ENCODE measurements at places on chromosomes 13 and 19.

GRCh38 chr13:110593430-110594130 lies 21.8 kb upstream of the NAXD start:
- DNase-seq: no peak

GRCh38 chr19:13226983-13227382 lies 76.8 kb downstream of the IER2 start:
- DNase-seq: no peak

- no peak for DNase-seq
Measured at GRCh38 chr13:20077086-20077485, 83.8 kb downstream of the GJA3 start.

- DNase-seq: no peak
Measured at GRCh38 chr13:97978651-97979050, 25.2 kb downstream of the IPO5 start.

- DNase-seq: no peak
Measured at GRCh38 chr13:29709407-29710069, 114.0 kb upstream of the SLC7A1 start.

- no peak for DNase-seq
Measured at GRCh38 chr19:54576411-54576976, 2.9 kb downstream of the LILRA2 start.

GRCh38 chr19:5290336-5291262 lies 50.0 kb downstream of the PTPRS start:
- no peak for DNase-seq

DNA sequence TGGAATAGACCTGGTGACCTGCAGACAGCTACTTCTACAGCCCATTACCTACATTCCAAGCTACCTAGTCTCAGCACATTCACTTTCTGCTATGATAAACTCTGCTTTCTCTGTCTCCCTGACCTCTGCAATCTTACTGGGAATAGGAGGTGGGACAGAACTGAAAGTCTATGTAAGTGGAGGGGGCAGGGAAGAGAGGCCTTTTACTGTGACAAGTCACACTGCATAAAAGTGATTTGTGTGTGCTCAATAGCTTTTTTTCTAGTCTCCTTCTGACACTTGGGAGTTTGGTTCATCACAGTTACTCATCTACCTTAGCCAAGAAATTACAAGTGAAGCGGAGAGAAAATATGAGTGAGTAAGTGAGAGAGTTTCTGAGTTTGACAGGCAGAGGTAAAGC lies 322.4 kb downstream of the OLFM4 start:
- DNase-seq: no peak

DNA sequence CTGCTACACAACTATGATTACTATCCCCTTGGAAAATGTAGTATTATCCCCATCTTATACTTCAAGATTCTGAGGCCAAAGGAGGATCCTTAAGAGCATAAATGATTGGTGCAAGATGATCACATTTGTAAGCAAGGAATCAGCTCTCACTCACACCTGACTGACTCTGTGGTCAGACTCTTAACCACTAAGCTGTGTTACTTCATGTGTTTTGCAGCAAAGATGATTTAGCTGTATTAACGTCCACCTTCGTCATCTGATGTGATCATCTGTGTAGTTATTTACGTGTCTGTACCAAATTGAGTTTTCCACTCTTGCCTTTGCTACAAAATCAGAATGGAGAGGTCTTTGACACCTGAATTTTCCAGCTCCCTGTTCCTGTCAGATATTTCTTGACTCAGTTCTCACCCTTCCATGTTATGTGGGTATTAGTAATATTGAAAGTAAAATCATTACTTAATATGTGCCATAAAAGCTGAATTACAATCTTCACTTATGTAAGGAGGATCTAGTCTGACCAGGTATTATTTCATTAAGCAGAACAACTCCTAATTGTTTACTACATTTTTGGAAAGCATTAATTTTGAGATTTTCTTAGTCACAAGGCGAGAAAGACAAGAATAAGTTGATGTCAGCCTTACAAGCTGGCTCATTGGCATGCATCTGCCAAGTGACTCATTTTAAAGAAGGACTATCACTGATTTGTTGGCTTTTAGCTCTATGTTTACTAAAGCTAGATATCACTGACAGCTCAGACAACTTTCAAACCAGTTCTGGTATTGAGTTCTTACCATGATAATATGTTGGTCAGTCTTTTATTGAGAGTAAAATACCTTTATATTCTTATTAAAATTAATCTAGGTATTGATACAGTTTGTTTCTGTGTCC lies 1279.8 kb upstream of the PCDH9 start:
- DNase-seq: no peak

DNA sequence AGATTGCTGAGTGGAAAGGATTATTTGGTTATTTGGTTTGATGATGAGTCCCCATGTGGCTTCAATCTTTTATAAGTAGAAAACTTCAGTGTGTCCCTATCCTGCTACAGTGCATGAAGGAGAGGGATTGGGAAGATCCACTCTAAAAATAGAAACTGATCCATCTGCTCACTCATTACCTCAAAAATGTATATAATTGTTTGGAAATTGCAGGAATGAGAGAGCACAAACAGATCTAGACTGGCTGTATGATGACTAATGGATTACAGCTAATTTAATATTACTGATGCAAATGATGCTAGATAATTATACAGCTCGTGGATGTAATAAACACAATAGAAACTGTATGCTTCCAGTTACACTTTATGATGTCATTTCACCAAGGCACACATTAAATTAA lies 625.3 kb upstream of the PRR20A start:
- no peak for DNase-seq

DNA sequence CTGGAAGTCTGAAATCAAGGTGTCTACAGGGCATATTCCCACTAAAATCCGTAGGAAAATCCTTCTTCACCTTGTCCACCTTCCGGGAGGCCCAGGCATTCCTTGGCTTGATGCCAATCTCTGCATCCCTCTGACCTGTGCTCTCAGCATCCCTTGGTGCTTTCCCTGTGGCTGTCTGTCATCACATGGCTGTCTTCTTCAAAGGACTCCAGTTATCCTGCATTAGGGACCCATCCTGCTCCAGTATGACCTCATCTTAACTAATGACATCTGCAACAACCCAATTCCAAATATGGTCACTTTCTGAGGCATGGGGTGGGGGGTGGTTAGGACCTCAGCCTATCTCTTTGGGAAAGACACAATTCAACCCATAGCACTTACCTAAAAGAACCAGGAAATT lies 423.8 kb downstream of the IRS2 start:
- no peak for DNase-seq

DNA sequence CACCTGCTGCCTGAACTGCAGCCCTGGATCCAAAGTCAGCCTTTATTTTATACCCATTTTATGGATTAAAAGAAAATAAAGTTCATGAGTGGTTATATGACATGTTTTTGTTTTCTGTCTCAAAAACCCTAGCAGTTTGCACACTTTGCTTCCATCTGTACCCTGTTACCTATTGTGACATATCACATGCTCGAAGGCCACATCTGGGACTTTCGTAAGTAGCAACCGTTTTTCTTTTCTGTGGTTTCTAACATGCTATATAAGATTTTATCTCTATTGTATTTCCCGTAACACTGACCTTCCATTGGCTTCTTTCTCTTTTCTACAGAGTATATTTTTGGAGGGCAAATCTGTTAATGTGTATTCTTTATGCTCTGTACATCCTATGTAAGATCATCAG lies 1007.2 kb downstream of the PCDH9 start:
- no peak for DNase-seq

- no peak for DNase-seq
Measured at GRCh38 chr19:5003781-5004180, 34.9 kb downstream of the KDM4B start.

GRCh38 chr13:34076319-34076718 lies 258.4 kb downstream of the RFC3 start:
- no peak for DNase-seq

DNA sequence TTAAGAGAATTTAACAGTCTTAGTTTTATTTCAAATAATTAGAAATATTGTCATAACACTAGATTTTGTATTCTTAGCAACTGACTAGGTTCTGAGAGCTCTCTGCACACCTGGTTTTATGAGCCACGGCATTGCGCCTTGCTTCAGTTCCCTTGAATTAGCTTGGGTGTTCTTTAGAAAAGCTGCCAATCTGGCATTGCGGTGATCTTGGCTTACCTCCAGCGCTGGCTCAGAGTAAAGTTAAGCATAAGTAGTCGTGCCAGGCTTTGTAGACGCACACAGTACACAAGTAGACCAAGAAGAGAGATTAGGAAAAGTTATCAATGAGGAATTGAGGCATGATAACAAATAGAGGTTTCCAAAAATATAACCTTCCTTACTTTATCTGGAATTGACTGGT lies 45.7 kb downstream of the TPP2 start:
- DNase-seq: no peak

- no peak for DNase-seq
Measured at GRCh38 chr13:88071371-88071770, 400.2 kb downstream of the SLITRK5 start.

DNA sequence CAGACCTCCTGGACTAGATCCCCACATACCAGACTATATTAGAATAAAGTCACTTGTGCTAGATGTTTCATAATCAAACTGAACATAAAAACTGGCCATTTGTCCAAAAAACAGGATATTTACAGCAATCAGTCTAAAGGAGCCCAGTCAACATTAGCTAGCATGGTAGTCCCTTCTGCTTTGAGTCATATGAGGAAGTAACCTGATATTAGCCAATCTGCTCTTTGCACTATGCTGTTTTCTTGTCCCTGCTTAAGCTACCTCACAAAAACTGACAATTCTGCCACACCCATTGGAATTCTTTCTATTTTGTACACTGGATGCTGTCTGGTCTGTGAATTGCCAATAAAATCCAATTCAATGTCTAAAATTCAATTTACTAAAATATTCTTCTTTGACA lies 1824.2 kb downstream of the OLFM4 start:
- DNase-seq: no peak

GRCh38 chr19:33771384-33772101 lies 25.1 kb upstream of the KCTD15 start:
- DNase-seq: peak; percentile 34

DNA sequence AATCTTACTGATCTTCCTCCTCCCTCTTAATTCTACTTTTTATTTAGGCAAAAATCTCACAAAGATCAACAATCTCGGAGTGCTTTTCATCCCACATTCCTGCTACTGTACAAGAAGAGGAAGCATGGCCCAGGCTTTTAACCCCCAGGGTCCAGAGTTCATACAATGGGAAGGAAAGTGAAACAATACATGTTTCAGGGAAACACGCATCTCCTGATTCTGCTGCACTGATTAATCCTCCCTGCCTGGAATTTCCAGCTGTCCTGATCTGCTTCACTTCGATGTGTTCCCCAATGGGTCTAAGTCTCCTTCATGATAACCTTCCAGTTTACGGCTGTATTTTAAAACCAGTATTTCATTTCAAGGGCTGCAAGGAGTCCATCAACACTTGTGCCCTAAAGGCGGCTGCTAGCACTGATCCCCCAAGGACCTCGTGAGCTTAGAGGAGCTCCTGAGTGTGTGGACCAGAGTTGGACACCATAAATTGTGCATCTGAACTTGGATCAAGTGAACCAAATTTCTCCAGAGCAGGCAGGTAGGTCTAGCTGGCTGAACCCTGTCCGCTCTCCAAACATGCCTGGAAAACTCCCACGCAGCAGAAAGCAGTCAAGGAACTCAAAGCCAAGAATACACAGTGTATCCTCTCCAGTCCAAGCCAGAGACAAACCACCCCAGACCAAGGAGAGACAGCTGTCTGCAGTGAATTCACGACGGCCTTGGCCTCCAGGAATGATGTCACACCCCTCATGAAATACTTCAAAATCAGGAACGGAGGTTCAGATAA lies 44.3 kb downstream of the COL4A1 start:
- no peak for DNase-seq

DNA sequence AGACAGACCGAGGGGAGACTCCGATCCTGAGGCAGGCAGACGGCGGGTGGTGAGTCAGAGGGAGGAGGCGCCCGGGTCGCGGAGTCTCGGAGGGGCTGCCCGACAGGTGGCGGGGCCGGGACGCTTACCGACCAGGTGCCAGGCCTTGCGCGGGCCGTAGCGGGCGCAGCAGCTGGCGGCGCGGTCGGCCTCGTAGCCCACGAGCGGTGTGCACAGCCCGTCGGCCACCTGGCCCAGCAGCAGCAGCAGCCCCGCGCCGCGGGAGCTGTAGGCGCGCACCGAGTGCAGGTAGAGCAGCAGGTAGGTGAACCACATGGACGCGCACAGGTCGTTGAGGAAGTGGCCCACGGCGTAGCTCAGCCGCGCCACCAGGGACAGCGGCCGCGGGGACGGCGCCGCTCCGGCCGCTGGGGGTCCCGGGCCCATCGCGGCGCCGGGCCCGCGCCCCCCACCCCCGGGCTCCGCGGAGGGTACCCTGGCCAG lies 367 bp downstream of the MFSD12 start:
- no peak for DNase-seq

DNA sequence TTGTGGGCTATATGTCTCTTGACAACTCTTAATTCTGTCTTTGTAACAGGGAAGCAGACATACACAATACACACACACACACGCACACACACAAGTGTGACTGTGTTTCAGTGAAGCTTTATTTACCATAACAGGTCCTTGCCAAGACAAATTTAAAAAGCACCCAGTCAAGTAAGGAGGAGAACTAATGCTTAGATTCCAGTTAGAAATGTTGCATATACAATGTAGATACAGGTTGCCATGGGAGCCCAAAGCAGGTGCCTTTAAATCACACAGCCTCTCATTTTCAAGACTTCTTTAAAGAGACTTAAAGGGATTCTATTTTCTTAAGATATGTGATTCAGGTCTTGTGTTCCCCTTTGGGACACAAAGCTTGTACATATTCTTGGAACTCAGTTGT lies 1551.9 kb downstream of the EFNB2 start:
- no peak for DNase-seq

GRCh38 chr13:25281935-25282332 lies 5.4 kb downstream of the MTMR6 start:
- no peak for DNase-seq

DNA sequence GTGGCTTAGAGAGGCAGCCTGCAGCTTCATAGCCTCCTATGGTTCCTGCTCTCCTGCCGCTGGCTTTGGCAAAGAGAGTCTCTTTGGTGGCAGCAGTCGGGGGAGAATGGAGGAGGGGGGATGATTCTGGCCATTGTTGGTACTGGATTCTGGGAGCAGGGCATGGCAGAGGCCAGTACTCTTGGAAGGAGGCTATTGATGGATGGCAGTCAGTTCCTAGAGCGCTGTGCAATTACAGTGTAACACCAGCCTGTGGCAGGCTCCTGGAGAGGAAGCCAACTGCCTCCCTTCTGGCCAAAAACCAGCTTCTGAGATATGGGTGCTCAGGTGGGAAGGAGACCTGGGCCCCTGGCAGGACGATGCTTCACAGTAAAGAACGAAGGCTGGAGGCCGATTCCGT lies 47.9 kb upstream of the TMTC4 start:
- DNase-seq: no peak

DNA sequence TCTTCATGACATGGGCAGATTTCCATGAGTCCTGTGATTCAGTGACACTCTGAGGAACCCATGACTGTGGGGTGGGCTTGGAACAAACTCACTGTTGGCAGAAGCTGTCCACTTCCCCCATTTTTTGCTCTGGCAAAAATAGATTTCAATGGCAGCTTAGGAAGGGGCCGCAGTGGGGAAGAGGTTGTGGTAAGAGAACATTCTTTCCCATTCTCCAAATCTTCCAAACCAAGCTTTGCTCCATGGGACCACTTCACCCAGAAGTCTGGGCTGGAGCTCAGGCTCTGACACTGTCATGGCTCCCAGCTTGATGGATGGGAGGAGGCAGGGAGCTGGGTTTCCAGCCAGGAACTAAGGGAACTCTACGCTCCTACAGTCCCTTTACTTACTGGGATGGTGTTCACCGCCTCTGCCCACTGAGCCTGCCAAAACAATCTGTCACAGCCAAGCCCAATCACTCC lies 24.9 kb upstream of the MEDAG start:
- no peak for DNase-seq
